ENCODE measurements at places on chromosomes 2 and 18.

- no peak for DNase-seq
Measured at GRCh38 chr2:3427272-3427671, 47.8 kb downstream of the TRAPPC12 start.

DNA sequence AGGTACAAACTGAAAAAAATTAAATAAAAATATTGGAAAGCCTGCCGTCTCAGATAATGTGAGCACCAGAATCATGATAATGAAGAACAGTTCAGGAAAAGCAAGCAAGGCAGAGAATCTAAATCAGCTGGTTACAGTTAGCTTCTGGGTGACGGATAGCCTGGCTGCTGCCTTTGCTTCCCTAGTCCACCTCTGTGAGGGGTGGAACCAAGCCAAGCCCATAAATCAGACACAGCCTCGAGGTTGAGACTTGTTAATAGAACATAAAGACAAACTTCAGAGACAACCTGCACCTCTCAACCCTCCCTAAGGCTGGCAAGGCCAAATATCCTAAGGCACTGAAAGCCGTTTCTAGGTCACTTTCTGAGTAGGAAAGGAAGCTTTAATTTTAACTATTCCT, 334.7 kb upstream of the SLC39A10 start:
- DNase-seq, result no peak

DNA sequence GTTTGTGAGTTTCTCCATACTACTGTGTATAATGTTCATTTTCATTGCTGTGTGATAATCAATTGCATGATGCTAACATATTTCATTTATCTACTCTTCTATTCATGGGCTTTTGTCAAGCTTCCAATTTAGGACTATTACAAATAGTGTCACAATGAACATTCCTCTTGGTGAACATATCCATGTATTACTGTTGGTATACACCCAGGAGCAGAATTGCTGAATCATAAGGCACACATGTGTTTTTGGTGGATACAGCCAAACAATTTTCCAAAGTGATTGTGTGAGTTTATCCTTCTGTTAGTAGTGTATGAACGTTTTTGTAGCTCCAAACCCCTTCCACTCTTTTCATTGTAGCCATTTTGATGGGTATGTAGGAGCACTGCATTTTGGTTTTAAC, 101.6 kb upstream of the COPS8 start:
- no peak for DNase-seq

GRCh38 chr2:203340791-203341487, 12.7 kb downstream of the ABI2 start:
- DNase-seq, result no peak

DNA sequence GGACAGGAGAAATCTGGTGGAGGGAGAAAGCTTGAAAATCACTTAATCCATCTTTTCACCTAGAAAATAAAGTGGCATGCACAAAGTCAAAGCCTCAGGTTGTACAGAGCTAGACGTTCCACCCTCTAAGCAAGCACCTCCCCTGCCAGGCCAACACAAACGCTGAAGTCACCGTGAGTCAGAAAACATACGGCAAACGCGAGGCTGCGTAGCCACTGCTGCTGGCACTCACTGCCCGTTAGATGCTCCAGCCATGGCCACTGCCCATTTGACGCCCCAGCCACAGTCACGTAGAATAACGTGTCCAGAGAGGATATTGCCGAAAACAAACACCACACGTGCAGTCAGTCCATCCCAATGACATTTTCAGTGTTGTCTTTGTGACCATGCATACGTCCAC, 209.7 kb upstream of the PXDN start:
- DNase-seq, result no peak

- DNase-seq, result no peak
Measured at GRCh38 chr2:36456227-36457175, 100.9 kb downstream of the CRIM1 start.

DNA sequence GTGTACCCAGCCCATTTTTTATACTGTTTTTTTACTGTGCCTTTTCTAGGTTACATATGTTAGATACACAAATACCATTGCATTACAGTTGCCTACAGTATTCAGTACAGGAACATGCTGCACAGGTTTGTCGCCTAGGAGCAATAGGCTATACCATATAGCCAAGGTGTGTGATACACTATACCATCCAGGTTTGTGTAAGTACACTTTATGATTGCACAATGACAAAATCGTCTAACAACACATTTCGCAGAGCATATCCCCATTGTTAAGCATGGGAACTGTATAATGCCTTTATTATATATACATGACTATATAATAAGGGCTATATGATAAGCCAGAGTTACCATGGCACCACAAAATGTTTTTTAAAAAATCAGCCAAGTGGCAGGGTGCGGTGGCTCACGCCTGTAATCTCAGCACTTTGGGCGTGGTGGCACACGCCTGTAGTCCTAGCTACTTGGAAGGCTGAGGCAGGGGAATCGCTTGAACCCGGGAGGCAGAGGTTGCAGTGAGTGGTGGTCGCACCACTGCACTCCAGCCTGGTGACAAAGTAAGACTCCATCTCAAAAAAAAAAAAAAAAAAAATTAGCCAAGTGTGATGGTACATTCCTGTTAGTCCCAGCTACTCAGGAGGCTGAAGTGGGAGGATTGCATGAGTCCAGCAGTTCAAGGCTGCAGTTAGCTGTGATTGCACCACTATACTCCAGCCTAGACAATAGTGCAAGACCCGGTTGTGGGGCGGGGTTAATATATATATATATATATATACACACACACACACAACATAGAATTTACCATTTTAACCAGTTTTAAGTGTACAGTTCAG, 2.8 kb upstream of the CENPA start:
- no peak for DNase-seq

GRCh38 chr18:76581261-76581660, 86.2 kb upstream of the ZNF516 start:
- no peak for DNase-seq

DNA sequence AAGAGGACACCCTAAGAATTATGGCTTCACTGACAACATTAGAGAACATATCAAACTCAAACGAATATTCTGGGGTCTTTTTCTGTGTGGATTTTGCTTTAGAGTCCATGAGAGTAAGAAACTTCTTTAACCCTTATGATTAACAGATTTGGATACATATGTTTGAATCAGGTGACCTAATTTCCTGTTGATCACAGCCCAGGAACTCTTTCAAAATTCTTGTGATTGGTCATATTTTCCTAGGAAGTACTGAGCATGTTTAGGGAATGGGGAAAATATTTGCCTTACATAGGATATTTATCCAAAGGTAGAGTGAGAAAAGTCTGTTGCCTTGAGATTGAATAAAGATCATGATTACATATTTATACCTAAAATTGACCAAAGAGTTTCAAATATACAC, 160.0 kb downstream of the KCNH7 start:
- DNase-seq, result no peak

DNA sequence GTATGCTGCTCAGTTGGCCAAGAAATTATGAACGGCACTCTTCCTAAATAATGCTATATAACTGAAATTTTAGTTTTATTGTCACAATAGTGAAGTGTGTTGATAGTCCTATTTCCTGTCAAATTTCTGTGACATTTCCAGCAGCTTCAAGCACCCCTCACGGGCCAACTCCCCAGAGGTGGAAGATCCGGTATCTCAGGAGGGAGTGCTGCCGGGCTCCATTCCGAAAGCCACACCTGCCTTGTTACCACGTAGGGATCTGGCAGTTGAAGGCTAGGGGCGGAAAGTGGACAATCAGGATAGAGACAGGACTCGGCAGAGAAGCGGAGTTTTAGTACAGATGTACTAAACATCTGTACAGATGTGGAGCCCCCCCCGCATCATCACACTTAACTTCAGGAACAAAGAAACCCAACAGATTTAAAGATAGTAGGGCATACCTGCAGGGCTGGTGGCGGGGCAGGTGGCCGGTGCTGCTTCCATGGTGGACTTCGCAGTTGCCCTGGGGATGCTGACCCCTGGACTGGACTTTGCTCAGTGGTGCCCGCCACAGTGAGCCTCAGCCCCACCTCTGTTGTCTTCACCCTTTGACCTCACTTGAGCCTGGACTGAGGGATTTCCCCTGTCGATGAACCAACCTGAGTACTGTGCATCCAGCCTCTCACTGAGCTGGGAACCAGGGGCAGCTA, 22.3 kb downstream of the ASAP2 start:
- no peak for DNase-seq

GRCh38 chr18:78241535-78242253, 737.9 kb upstream of the SALL3 start:
- DNase-seq, result no peak
